Stimulated activated CD8-positive, alpha-beta memory T cell treated with anti-CD3 and anti-CD28 coated beads, Interleukin-7, amount 100 ng/mL, for 4 hours (primary cell): ENCODE measurements at places on chromosomes 1 and 21.

DNA sequence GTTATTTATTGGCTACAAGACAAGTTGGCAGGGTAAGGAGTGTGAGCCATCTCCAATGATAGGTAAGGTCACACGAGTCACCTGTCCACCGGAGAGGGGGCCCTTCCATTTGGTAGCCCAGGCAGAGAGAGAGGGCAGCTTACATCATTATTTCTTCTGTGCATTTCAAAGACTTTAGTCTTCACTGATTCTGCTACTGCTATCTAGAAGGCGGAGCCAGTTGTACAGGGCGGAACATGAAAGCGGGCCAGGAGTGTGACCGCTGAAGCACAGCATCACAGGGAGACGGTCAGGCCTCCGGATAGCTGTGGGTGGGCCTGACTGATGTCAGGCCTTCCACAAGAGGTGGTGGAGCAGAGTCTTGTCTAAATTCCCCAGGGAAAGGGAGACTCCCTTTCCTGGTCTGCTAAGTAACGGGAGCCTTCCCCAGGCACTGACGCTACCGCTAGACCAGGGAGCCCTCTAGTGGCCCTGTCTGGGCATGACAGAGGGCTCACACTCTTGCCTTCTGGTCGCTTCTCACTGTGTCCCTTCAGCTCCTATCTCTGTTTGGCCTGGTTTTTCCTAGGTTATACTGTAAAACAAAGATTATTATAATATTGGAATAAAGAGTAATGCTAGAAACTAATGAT, 36.7 kb downstream of the ZNF695 start:
- no peak for DNase-seq

GRCh38 chr1:91712981-91713841, 172.7 kb downstream of the TGFBR3 start:
- peak; percentile 44 for DNase-seq

GRCh38 chr1:35243691-35244090, 24.8 kb upstream of the ZMYM4 start:
- no peak for DNase-seq

DNA sequence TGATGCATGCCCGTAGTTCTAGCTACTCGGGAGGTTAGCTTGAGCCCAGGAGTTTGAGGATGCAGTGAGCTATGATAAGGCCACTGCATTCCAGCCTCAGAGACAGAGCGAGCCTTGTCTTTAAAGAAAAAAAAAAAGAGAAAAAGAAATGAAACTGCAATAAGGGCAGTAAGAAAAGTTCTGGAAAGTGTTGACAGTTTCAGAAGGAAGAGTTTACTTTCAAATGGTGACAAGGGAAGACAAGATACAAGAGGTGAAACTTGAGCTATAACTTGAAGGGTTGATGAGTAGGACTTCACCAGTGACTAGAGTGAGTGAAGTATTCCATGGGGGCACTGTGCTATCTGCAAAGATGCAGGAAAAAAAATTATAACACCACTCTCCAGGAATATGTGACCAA, 125.0 kb downstream of the AKT3 start:
- no peak for DNase-seq

GRCh38 chr1:203325026-203325417, 19.7 kb downstream of the BTG2 start:
- DNase-seq: no peak

- DNase-seq: no peak
Observed at GRCh38 chr1:21152423-21153100, 24.1 kb downstream of the EIF4G3 start.

- DNase-seq: no peak
Observed at GRCh38 chr1:83694449-83694848, 304.5 kb downstream of the TTLL7 start.

GRCh38 chr1:25715888-25716287, 84.1 kb upstream of the SELENON start:
- no peak for DNase-seq

GRCh38 chr21:34086887-34087306, 13.5 kb downstream of the MRPS6 start:
- DNase-seq: no peak

DNA sequence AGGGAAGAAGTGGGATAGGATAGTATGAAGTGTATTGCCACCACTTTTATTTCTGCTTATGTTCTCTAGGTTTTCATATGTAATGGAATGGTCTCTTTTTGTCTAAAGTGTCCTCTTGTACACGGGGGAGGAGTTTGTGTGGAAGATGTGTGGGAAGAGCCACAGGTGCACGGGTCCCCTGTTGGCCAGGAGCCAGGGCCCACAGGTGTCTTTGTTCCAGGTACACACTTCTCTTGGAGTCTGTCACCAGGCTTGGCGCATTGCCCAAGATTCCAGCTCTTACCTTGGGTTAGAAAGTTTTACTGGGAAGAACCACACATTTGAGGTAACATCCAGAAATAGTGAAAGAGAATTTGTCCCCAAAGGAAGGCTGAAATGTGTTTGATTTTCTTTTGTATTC, 10.5 kb downstream of the TENT5C start:
- DNase-seq: no peak

DNA sequence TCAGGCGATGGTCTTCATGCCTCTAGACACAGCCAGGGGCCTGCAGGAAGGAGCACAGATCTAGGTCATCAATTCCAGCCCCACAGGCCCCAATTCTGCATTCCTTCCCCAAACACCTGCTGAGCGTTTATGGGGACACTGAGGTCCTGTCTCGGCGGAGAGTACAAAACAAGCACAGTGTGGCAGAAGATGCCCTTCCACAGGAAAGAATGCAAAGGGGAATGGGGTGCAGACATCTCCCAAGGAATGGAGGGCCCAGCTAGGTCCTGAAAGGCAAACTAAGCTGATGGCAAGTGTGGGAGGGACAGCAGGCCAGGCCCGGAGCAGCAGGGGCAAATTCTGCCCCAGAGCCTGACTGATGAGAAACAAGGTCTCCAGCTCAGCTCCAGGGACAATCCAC, 3.5 kb upstream of the S100A8 start:
- no peak for DNase-seq

DNA sequence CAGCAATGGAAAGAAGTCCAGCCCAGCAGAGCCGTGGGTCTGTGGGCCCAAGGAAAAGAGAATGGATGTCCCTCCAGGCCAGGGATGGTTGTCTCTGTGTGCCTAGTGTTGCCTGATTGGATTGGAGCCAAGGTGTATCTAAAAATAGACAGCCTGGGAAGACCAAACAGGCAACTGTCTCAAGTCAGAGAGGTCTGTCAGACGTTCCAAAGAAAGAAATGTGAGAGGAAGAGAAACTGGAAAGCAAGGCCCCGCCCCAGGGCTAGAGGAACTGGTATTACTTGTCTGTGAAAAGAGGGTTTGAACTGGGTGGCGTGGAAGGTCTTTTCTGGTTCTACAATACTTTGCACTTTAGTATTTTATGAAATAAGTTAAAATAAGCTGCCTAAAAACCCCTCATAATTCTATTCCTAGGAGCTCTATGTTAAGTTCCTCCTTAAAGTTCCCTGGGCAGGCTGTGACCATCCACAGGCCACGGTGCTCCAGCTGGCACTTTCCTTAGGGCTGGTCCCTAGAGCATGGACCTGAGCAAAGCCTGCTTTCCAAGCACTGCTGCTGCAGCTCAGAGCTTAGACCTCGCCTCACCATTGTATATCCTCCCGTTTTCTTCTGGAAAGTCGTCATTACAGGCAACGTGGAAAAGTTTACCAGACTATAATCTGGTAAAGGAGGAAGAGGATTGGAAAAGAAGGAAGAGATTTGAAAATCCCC, 151.6 kb downstream of the DISC1 start:
- no peak for DNase-seq

GRCh38 chr1:172674831-172675613, 16.1 kb downstream of the FASLG start:
- no peak for DNase-seq

- no peak for DNase-seq
Observed at GRCh38 chr21:19123525-19123924, 719.9 kb upstream of the TMPRSS15 start.

DNA sequence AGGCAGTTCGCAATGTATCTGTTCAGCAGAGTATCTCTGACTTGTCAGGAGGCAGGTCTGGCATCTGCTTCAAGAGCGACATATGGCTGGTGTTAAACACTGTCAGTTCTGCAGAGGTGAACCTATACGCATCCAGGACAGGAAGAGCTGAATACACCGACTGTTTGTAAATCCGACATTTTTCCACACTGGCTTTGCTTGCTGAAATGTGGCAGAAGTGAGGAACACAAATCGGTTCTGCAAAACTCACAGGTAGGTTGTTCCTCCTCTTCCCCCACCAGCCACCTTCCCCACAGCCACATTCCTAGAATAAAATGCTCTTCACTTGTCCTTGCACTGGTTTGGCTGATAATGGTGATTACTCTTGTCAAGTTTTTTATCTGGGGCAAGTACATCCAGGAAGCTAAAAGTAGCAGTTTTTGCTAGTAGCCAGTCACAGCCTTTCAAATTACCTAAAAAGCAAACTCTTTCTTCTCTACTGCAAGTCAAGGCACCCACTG, 289.2 kb downstream of the GRIK1 start:
- DNase-seq: no peak

GRCh38 chr1:71350805-71351204, 270.0 kb upstream of the ZRANB2 start:
- no peak for DNase-seq

- DNase-seq: no peak
Observed at GRCh38 chr1:15406614-15407559, 2.8 kb upstream of the EFHD2 start.

DNA sequence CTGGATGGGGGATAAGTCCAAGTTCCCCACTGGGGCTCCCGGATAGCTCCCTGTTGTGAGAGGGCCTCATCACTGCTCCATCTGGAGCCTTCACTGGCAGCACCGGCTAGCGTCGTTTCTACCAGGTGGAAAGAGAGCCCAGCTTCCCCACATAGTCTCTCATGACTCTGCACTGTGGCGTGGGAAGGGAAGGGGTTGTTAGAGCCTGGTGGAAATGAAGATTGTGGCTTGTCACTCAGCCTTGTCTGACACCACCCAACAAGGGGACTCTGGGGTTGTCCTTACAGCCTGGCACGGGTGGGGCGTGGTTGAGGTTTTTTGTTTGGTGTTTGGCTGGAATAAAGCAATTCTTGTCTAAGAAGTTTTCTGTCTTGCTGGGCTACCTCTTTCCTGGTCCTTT, 94.6 kb downstream of the ADARB1 start:
- no peak for DNase-seq

- DNase-seq: no peak
Observed at GRCh38 chr1:153670257-153670858, 435 bp downstream of the ILF2 start.

DNA sequence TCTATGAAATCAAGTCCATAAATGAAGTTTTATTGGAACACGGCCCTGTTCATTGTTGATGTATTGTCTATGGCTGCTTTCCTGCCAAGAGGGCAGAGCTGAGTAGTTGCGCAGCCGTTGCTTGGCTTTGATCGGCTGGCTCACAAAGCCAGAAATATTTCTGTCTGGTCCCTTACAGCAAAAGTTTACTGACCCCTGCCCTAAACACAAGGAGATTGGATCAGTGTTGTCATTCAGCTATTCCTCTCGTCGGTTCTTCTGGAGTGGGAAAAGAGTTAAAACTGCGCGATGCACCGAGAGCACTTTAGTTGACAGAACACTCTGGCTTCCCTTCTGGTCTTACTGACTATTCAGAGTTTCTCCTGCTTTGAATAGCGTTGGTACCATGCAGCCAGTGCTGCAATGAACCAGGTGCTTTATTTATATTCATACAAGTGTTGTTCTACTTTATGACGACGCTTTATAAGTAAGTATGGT, 868 bp downstream of the ZBTB40 start:
- no peak for DNase-seq
